ENCODE measurements at places on chromosomes 2 and 18.
A peak's percentile ranks its signal among the peaks of the same experiment; 100 is the strongest.

GRCh38 chr2:60746318-60746717 is 9.8 kb upstream of the PAPOLG start:
- no peak for DNase-seq

GRCh38 chr2:126887506-126887905 is 11.2 kb upstream of the TEX51 start:
- DNase-seq, result no peak

GRCh38 chr2:16633621-16634430 is 31.8 kb downstream of the CYRIA start:
- no peak for DNase-seq

DNA sequence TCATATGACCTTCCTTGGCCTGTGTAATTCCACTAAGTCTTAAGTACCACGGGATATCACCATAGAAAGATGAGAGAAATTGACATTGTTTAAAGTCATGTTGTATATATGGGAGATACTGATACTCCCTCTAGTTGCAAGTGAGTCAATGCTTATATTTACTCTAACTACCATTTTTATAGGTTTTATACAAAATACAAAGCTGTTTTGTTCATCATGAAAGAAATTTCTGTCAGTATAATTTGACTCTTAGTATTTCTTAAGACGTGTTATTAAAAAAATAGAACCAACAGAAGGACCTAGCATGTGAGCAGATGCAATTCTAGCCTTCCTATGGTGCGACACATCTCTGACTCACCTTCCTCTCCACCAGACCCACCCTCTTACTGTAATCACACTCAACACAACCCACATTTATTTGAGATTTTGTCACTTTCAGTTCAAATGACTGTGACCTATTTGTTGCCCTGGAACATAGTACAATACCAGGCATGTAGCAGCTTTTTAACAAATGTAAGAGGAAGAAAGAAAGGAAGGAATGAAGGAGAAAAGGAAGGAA is 453.1 kb downstream of the CMPK2 start:
- DNase-seq, result no peak

DNA sequence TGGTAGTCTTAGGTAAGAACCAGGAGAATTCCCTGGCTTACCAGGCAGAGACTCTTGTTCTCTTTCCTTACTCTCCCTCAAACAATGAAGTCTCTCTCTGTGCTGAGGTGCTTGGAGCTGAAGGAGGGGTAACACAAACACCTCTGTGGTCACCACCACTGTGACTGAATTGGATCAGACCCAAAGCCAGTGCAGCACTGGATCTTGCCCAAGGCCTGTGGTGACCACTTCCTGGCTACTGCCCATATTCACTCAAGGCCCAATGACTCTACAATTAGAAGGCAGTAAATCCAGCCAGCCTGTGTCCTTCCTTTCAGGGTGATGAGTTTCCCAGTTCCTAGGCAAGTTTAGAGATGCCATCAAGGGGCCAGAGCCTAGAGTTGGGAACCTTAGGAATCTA is 706.8 kb downstream of the SLC4A3 start:
- DNase-seq, result no peak

DNA sequence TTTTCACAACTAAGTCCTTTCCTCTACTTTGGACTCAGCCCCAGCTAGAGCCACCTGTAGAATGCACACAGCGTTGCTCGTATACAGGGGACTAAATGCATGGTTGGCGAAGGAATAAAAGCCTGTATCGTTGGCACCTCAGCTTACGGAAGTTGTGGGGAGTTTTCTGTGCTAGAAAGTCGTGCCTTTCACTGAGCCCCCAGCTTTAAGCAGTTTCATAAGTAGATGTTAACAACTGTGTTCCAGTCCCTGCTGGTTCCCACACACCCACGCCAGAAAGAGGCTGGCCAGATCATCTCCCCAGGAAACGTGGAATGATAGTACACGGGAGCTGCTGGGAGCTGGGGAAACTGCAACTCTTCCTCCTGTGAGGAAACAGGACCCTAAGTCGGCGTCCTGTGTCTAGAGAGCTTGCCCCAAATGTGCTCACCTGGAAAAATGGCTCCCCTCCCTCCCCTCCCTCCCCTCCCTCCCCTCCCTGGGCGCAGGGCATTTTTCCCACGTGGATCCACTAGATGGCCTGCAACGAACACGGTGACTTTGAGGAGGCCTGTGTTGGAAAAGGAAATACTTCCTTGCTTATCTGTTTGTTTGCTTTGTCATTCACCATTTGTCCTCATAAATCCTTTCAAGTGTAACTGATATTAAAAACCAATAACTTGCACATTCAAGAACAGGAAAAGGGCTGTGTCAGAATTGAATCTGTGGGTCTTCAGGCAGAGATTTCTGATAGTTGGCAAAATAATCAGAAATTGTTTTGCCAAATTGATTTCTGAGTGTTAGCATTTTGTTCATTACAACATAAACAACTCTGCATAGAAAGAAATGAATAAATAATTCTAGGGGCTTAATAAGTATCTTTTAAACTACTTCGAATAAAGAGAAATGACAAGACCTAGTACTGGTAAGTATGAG is 43.9 kb upstream of the RFX8 start:
- DNase-seq, result peak; percentile 54

DNA sequence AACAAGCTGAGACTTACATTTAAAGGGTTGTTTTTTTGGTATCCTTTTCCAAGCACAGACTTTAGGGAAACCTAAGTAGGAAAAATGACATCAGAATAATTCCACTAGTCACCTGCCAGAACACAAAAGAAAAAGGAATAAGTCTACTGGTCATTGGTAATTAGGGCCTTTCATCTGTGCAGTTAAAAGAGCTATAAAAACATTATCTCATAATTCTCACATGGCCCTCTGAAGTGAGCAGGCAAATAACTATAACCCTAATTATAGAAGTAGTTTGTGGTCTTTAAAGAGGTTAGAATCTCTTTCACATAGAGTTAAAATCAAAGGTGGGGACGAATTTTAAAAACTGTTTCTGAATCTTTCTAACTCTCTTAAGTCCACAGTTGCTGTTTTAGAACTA is 111.1 kb upstream of the B3GNT2 start:
- no peak for DNase-seq

GRCh38 chr2:180343528-180344345 is 336.6 kb upstream of the CWC22 start:
- DNase-seq, result no peak

DNA sequence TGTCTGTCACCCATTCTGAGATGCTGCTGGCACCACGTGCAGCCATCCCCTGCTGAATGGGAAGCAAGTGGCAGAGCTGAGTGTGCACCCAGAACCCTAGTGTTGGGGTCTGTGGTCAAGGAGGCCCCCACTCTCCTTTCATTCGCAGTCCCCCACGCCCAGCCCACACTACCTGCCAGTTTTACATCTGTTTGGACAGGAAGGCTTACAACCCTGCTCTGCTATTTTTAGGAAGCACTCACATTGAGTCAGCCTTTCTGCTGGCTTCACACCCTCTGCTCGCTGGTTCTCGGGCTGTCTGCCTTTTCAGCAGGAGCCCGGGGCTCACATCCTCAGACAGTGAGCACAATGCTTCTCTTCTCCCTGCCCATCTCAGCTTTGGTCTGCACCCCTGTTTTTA is 10.7 kb upstream of the ADCY3 start:
- peak; percentile 36 for DNase-seq

DNA sequence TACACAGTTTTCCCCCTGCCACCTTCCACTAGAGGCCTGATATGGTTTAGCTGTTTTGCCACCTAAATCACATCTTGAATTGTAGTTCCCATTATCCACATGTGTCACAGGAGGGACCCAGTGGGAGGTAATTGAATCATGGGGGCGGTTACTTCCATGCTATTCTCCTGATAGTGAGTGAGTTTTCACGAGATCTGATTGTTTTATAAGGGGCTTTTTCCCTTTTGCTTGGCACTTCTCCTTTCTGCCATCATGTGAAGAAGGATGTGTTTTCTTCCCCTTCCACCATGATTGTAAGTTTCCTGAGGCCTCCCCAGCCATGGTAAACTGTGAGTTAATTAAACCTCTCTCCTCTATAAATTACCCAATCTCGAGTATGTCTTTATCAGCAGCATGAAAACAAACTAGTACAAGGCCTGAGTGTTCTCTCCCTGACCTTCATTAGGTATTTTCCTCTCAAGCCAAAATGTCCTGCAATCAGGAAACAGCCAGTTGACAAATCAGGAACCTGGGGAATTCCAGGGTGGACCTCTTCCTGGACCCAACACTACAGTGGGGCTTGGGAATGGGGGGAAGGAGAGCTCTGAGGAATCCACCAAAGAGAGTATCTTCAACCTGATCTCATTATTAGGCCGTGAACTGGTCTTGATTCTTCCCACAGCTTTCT is 129.9 kb downstream of the TXNL1 start:
- no peak for DNase-seq
